ENCODE measurements at places on chromosomes 7 and 10. TPM values are rescaled to one million over a fixed set of nuclear protein-coding genes. Genes with fewer than 3 reads are reported as not detected.

The AKR1C4 gene
- 0.28 TPM for total RNA-seq

The FGFBP3 gene
- 1.1 TPM for total RNA-seq

The FAM171A1 gene
- 17.8 TPM for total RNA-seq

The DRGX gene
- not detected for total RNA-seq

The CALN1 gene
- total RNA-seq, result not detected

The SNX10 gene
- total RNA-seq, result 26.0 TPM

The ZFAND4 gene
- total RNA-seq, result 9.2 TPM

The HEPACAM2 gene
- total RNA-seq, result not detected

The PTPRZ1 gene
- not detected for total RNA-seq

The WDR86 gene
- 0.11 TPM for total RNA-seq

The LLCFC1 gene
- not detected for total RNA-seq

The ST7 gene
- total RNA-seq, result 23.5 TPM

The ZNF727 gene
- total RNA-seq, result not detected

The ETV1 gene
- 0.48 TPM for total RNA-seq

The NRG3 gene
- total RNA-seq, result not detected

The CYCS gene
- 202 TPM for total RNA-seq

The OPN1SW gene
- total RNA-seq, result not detected

The ARHGEF35 gene
- total RNA-seq, result 0.18 TPM

The MSMB gene
- not detected for total RNA-seq

The LFNG gene
- total RNA-seq, result 0.44 TPM

The ELMO1 gene
- total RNA-seq, result not detected

The TLX1 gene
- 0.07 TPM for total RNA-seq

The SFRP5 gene
- total RNA-seq, result 1.7 TPM

The RET gene
- not detected for total RNA-seq

The HOXA7 gene
- total RNA-seq, result not detected

The CHAT gene
- total RNA-seq, result not detected

The SPAM1 gene
- total RNA-seq, result not detected

The ACTR3C gene
- total RNA-seq, result 7.5 TPM

The DYNC1I1 gene
- 0.08 TPM for total RNA-seq

The NAT16 gene
- not detected for total RNA-seq

The GPR22 gene
- not detected for total RNA-seq

The VSTM4 gene
- not detected for total RNA-seq

The GLCCI1 gene
- 1.7 TPM for total RNA-seq

The PDE6C gene
- 0.64 TPM for total RNA-seq

The IRF5 gene
- total RNA-seq, result 2.9 TPM

The MAGI2 gene
- 3.8 TPM for total RNA-seq

The OLAH gene
- not detected for total RNA-seq

The GRM3 gene
- not detected for total RNA-seq

The CUL2 gene
- total RNA-seq, result 33.1 TPM

The EMX2 gene
- total RNA-seq, result not detected

The CCDC172 gene
- not detected for total RNA-seq

The BEND7 gene
- total RNA-seq, result 15.4 TPM

All from HepG2 (cell line).